ENCODE measurements at places on chromosomes 16 and 17. TPM values are rescaled to one million over a fixed set of nuclear protein-coding genes. Genes with fewer than 3 reads are reported as not detected.

DNA sequence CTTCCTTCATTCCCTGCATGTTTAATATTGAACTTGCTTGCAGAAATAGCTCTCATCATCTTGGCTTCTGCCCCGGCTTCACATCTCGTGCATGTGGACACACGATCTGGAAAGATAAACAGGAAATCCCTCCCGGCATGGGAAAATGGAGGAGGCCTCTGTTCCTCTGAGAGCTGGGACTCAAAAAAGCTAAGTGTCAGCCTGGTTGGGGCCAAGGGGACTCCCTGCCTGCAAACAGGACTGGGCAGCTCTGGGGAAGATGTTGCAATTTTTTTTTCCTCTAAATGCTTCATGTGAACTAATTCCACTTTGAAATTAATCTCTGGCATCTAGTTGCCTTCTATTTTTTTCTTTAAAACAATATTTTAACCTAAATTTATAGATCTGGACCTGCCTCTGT lies 24.8 kb downstream of the ITPRIPL2 start:
- H3K4me1 ChIP-seq: peaks cover 10% of the 10 kb centered on the region
- no peak for DNase-seq
- peaks cover 8% of the 10 kb centered on the region for H3K27me3 ChIP-seq

- H3K36me3 ChIP-seq: no peaks in the 10 kb centered on the region
- peak overlapping the region; percentile 71 for H3K27ac ChIP-seq
- peaks cover 36% of the 10 kb centered on the region for H3K27me3 ChIP-seq
- DNase-seq: no peak
- H3K4me3 ChIP-seq: peak overlapping the region; percentile 58
Measured at GRCh38 chr17:61402073-61402541, 2.5 kb downstream of the TBX2 start.

- H3K4me1 ChIP-seq: no peaks in the 10 kb centered on the region
- peak; percentile 75 for DNase-seq
- no peaks in the 10 kb centered on the region for H3K36me3 ChIP-seq
- H3K4me3 ChIP-seq: no peak overlapping the region
- H3K27ac ChIP-seq: no peak overlapping the region
- no peaks in the 10 kb centered on the region for H3K27me3 ChIP-seq
Measured at GRCh38 chr16:15572329-15573001, 70.5 kb downstream of the MARF1 start.

- no peaks in the 10 kb centered on the region for H3K4me1 ChIP-seq
- no peaks in the 10 kb centered on the region for H3K27me3 ChIP-seq
- no peak overlapping the region for H3K27ac ChIP-seq
- peak; percentile 15 for DNase-seq
Measured at GRCh38 chr17:81109957-81110356, 55.4 kb upstream of the PVALEF start.

GRCh38 chr17:55765472-55765871 lies 14.6 kb downstream of the PCTP start:
- no peaks in the 10 kb centered on the region for H3K36me3 ChIP-seq
- no peak for DNase-seq
- no peak overlapping the region for H3K4me3 ChIP-seq
- H3K27me3 ChIP-seq: no peaks in the 10 kb centered on the region

Gene SLC6A2
- not detected for total RNA-seq

DNA sequence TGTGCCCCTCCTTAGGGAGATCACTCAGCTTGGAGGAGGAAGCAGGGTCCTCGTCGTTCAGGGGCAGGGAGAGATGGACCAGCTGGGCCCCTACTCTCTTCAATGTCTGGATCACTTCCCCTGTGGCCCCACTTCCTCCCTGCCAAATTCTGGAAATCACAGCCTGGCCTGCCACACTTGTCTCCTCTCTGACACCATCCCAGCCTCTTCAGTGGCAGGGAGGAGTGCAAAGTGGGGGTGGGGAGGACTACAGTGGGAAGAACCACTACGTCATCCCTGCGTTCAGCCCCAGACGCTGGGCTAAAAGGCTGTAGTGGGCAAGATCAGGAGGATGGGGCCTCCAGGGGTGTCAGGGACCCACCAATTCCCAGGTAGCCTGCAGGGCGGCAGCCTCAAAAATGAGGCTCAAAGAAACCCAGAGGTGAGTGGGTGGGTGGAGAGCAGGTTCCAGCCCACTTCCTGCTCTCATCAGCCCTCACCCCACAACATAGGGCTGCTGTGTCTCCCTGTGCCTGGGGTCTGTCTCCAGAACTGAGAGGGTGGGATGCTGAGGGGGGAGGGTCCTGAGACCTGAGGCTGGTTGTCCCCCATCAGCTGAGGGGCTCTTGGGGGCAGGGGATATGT lies 25.0 kb upstream of the TAC4 start:
- no peaks in the 10 kb centered on the region for H3K4me1 ChIP-seq
- H3K27ac ChIP-seq: no peak overlapping the region
- no peaks in the 10 kb centered on the region for H3K36me3 ChIP-seq
- no peak for DNase-seq
- peaks cover 9% of the 10 kb centered on the region for H3K27me3 ChIP-seq
